ENCODE measurements at places on chromosomes 5 and 9.

GRCh38 chr5:35012796-35013195, 35.0 kb downstream of the AGXT2 start:
- no peak for DNase-seq

DNA sequence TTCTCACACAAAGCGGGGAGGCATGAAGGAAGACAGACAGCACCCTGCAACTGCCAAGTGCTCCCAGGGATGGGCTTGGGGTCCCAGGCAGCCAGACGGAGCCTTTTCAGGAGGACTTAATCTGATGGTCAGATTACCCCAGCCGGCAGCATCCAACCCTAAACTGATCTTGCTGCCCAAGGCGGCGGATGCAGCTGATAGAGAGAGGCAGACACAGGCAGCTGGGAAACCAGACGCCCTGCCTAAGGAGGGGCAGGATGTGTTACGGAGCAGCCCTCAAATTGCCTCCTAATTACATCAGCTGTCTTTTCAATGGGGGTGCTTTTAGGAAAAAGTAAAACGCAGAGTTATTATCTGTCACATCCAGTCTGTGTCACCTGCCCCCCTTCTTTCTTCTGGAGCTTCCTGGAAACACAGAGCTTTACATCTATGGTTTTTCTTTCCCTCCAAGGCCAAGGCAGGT, 190.9 kb upstream of the PANK3 start:
- DNase-seq: no peak

- DNase-seq: no peak
Measured at GRCh38 chr9:128731093-128731492, 7.2 kb upstream of the ZDHHC12 start.

- no peak for DNase-seq
Measured at GRCh38 chr5:100668511-100668910, 133.3 kb downstream of the FAM174A start.

DNA sequence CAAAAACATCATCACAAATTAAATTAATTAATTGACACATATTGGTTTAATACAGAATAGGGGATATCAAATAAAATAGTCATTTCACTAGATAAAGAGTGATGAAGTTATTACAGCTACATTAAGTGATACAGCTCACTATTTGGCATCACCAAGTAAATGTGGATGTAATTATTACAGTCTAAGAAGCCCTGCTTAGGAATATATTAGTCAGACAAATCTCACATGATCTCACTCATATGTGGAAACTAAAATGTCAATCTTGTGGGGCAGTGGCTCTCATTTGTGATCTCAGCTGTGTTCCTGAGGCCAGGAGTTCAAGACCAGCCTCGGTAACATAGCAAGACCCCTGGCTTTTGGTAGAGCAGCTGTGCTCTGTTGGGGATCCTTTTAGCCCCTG, 233.4 kb upstream of the RGMB start:
- no peak for DNase-seq

GRCh38 chr5:165360784-165361542, 1855.5 kb downstream of the MAT2B start:
- no peak for DNase-seq

All from BJ (cell line).